ENCODE measurements at places on chromosomes 6 and 20.
A peak's percentile ranks its signal among the peaks of the same experiment; 100 is the strongest.

- no peak for DNase-seq
Measured at GRCh38 chr6:68635706-68636513, 828 bp downstream of the ADGRB3 start.

DNA sequence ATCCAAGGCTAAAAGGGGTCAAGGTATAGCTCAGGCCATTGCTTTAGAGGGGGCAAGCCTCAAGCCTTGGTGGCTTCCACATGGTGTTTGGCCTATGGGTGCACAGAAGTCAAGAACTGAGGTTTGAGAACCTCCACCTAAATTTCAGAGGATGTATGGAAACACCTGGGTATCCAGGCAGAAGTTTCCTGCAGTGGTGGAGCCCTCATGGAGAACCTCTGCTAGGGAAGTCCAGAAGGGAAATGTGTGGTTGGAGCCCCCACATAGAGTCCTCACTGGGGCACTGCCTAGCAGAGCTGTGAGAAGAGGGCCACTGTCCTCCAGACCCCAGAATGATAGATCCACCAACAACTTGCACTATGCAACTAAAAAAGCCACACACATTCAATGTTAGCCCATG is 678.7 kb upstream of the ADGRB3 start:
- no peak for DNase-seq

- no peak for DNase-seq
Measured at GRCh38 chr6:44211284-44211683, 5.4 kb upstream of the MYMX start.

GRCh38 chr20:38203337-38203980 is 38.4 kb upstream of the TGM2 start:
- DNase-seq: no peak

- DNase-seq: no peak
Measured at GRCh38 chr6:706819-707381, 14.0 kb upstream of the EXOC2 start.

DNA sequence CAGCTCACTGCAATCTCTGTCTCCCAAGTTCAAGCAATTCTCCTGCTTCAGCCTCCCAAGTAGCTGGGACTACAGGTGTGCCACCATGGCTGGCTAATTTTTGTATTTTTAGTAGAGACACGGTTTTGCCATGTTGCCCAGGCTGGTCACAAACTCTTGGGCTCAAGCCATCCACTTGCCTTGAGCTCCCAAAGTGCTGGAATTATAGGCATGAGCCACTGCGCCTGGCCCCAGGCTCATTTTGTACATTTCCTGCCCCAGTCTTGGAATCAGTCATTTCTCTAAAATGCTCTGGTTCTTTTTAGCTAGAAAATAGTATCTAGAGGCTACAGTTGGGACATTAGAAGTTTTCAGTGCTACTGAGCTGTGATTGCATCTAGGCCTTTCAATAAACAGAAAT is 13.5 kb downstream of the MANBAL start:
- no peak for DNase-seq

DNA sequence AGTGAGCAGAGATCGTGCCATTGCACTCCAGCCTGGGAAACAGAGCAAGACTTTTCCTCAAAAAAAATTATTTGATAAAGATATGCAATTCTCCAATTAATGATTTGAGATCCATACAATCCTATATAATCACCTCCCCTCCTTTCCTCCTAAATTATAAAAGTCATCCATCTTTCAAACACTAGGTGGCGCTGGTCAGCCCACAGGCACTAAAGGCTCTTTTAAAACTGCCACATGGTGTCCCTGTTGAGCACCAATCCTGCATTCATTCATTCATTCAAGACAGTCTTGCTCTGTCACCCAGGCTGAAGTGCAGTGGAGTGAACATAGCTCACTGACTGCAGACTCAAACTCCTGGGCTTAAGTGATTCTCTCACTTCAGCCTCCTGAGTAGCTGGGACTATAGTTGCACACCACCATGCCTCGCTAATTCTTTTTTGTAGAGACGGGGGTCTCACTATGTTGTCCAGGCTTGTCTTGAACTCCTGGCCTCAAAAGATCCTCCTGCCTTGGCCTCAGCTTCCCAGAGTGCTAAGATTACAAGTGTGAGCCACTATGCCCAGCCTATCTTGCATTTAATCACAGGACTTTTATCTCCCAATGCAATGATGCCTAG is 58.7 kb upstream of the SLC2A12 start:
- no peak for DNase-seq

DNA sequence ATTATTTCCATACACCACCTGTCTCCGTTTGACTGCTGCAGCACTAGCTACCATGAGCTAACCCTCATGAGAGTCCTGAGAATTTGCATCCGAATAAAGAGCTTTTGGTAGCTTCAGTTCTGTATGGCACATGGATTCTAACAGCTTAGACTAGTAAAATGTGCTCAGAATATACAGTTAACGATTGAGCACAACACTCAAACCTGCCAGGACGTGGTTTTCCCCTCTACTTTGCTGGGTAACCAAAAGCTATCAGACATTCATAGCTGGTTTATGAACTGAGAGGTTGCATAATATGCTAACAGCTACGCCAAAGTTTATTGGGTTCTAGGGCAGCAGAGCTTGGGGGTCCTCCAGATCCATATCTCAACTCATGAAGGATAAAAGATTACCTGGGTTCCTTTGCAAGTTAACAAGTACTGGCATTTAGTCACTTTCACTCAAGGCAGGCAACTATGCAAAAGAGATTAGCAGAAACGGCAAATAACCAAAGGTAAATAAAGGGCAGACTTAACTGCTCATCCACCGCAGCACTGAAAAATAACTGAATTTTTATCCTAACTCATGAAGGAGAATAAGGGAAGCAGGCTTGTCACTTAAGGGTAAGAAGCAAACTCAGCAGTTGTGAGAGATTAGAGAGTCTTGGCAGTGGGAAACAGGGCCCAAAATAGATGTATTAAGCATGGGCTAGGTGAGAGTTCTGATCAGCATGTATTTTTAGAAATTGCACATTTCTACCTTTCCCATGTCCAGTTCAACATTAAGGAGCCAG is 29.4 kb downstream of the NUDT3 start:
- no peak for DNase-seq

DNA sequence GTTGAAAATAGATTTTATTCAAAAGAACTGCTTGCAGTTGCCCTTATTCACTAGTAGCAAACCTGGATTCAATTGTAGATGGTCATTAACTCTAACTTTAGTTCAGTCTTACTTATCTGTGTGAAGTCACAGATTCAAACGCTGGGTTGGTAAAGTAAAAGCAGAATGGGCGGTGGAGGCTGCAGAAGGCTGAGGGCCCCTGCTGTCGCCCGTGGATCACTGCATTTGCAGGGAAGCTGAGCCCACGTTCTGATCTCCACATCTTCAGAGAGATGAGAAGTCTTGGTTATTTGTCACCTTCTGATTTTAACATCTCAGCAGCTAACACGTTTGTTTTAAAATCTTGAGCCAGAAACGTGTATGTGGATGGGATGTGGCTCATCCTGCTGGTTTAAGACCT is 75.1 kb downstream of the SNX9 start:
- DNase-seq: no peak

- DNase-seq: peak; percentile 59
Measured at GRCh38 chr6:75204217-75204958, 1.5 kb downstream of the COL12A1 start.

DNA sequence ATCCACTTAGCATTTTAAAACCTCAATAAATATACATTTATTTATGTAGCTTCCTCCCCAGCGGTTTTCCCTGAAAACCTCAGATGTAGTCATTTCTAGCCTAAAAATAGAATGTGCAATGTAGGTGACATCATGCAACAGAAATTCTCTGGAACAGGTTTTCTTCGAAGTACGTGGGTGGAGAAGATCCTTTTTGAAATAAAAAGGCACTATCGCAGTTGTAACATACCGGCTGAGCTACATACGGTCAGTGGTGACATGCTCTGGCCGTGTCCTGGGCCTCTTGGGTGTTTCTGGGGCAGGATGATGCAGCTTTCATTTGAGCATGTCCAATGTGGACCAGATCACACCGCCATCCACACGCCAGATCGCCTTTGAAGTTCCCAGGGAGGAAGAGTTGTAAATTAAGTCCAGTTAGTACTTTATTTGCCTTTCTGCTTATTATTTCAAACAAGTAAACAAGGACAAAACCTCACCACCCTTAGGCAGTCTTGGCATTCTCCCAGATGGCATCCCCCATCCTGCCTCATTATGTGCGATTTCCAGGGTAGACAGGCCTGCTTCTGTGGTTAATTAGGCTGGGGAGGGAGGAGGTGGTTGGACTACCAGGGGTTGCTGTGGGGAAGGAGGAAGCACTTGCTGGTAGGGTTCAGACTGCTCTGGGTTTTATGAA is 109.5 kb upstream of the CLDN20 start:
- DNase-seq: peak; percentile 90

- no peak for DNase-seq
Measured at GRCh38 chr6:165645919-165646318, 17.1 kb downstream of the PDE10A start.

- DNase-seq: no peak
Measured at GRCh38 chr6:75566137-75566767, 35.4 kb upstream of the SENP6 start.

GRCh38 chr20:39717936-39718335 is 755.8 kb downstream of the DHX35 start:
- DNase-seq: no peak

- DNase-seq: no peak
Measured at GRCh38 chr20:19330731-19331130, 118.3 kb downstream of the SLC24A3 start.

- DNase-seq: no peak
Measured at GRCh38 chr20:50193199-50193835, 2.7 kb downstream of the CEBPB start.

- DNase-seq: no peak
Measured at GRCh38 chr20:9363673-9364072, 150.7 kb upstream of the LAMP5 start.

DNA sequence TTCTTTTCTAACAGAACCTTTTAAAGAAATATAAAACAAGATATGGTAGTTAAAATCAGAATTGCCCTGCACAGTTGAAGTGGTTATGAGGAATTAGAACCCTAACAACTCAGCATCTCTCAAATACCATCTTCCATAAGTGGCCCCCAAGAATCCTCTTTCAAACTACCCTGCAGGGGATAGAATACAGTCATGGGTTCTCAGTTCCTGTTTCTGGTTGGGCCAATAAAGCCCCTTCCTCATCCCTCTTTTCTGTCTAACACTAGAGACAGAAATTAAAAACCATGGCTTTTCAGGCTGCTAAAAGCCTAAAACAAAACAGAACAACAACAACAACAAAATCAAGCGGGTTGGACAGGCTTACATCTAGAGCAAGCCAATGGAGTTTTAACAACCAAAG is 6.7 kb upstream of the LCA5 start:
- DNase-seq: no peak

DNA sequence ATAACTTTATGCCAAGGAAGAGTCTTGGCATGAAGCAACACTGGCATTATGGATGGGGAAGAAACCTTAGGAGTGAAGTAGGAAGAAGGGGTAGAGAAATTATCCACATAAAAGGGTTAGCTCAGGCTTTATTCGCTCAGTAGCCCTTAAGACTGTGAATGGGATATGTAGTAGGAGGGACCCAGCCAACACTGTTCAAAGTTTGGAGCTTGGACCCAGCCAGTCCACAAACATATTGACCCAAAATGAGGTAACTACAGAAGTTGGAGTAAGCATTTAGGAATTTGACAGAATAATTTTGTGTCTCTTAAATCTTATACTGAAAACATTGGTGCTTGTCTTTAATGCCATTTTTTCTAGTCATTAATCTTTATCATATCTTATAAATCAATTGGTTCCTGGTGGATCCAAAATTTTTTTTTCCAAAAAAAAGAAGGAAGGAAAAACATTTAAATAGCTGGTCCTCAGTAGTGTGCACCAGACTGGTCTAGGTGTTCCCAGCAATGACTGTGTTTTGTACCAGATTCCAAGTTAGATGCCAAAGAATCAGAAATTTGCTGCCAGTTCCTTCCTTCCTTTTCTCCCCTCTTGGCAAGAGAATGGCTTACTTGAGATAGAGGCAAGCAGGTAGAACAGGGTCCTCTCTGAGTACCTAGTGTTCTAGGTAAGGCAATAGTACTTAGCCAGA is 451.8 kb upstream of the SOX4 start:
- DNase-seq: no peak

DNA sequence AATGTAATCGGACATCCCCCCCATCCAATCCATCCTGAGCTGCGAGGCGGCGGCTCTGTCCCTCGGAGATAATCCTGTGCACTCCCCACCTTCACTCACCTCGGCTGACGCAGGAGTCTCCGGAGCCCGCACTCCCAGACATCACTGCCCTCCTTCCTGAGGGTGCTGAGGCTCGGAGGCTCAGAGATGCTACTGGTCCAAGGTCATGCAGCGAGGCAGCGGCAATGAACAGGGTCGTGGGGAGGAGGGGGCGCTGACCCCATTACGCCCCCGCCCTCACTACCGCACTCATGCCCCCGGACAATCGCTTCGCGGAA is 485 bp downstream of the ADISSP start:
- DNase-seq: no peak

DNA sequence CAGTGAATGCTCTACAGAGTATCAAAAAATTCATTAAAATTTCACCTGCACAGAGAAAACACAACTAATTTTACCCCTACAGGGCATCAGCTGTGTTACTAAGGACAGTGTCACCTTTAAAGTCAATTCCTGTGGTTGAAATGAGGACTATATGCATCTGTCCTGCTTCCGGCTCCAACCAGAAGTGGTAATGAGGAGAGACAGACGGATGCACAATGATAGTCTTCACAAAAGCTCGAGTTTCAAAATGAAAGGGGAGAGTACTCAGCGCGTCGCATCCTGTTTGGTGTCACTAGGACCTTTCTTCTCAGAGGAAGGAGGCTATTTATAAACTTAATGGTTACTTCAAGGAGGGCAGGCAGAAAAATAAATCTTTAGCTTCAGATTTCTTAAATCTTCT is 86.5 kb downstream of the LYRM4 start:
- no peak for DNase-seq

Measured in BJ (cell line).